ENCODE measurements at places on chromosomes 7 and 10. TPM values are rescaled to one million over a fixed set of nuclear protein-coding genes. Genes with fewer than 3 reads are reported as not detected.

CPVL gene
- 0.25 TPM for total RNA-seq

SVOPL gene
- not detected for total RNA-seq

SPDYE11 gene
- total RNA-seq: not detected

LEP gene
- total RNA-seq: not detected

ATG9B gene
- total RNA-seq: under 0.01 TPM

EGR2 gene
- total RNA-seq: not detected

GRCh38 chr10:86226781-86227201 is 139.8 kb downstream of the GRID1 start:
- no peak for DNase-seq

- peak; percentile 74 for DNase-seq
Measured at GRCh38 chr10:43965033-43965917, 316.6 kb upstream of the ZNF32 start.

GRCh38 chr10:74436523-74437170 is 285.6 kb downstream of the ADK start:
- DNase-seq: no peak

DNA sequence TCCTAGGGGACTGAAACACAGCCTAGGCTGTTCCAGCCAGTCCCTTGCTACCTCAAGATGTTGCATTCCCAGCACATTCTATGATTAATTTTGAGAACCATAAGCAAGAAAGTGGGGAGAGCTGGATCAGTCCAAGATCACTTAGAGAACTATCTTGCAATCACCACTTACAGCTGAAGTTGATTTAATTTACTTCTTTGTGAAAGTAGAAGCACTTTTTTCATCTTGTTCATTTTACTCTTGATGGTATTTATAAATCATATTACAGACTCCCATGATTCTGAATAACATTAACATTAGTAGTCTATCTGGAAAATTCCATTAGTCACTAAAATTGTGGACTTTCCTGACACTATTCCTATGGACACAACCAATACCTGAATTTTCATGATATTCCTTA is 118.5 kb downstream of the ETV1 start:
- no peak for DNase-seq

- no peak for DNase-seq
Measured at GRCh38 chr10:106661767-106662140, 502.8 kb downstream of the SORCS1 start.

- DNase-seq: no peak
Measured at GRCh38 chr7:898460-898854, 22.1 kb downstream of the GET4 start.

DNA sequence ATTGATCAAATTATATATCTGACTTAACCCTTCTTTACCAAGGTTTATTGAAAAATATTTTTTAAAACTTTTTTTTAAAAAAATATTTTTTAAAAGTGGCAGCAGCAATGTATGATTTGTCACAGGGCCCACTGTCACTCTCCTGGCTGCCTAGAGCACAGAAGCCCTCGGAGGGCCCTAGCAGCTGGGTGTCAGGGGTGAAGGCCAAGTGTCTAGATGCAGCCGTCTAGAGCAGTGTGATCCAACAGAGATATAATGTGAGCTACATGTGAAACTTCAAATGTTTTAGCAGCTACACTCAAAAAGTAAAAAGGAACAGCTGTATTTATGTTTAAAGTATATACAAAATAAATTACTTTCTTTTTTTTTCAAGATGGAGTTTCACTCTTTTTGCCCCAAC is 112.7 kb downstream of the ARHGAP22 start:
- no peak for DNase-seq

DNA sequence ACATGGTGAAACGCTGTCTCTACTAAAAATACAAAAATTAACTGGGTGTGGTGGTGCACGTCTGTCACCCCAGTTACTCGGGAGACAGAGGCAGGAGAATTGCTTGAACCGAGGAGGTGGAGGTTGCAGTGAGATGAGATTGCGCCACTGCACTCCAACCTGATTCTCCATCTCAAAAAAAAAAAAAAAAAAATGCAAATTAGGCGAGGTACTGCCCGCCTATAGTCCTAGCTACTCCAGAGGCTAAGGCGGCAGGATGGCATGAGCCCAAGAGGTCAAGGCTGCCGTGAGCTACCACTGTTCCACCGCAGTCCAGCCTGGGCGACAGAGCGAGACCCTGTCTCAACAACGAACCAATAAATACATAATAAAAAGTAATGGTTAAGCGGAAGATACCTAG is 1.1 kb upstream of the EIF4H start:
- DNase-seq: no peak

GRCh38 chr7:122289426-122289825 is 15.1 kb downstream of the FEZF1 start:
- no peak for DNase-seq

DNA sequence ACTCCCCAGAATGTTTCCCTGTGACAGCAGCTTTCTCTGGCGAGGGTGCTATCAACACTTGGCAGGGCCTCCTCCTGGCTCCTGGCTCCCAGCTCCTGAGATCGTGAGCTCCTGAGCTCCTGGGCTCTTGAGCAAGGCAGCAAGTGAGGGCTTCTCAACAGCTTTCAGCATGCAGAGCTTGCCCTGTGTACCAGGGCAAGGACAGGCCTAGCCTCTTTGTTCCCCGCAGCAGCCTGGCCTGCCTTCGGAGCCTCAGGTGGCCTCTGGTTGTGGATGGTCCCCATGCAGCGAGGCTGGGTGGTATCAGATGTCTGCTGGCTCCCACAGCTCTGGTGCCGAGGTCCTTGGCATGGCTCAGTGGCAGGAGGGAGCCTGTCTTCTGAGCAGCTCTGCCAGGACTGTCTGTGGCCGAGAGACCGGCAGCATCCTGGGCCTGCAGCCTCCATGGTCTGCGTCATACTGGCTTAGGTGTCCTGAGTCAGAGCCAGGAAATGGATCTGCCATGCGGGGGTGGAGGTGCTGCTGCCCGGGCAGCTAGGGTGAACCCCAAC is 44.2 kb downstream of the ZMIZ1 start:
- peak; percentile 70 for DNase-seq

DNA sequence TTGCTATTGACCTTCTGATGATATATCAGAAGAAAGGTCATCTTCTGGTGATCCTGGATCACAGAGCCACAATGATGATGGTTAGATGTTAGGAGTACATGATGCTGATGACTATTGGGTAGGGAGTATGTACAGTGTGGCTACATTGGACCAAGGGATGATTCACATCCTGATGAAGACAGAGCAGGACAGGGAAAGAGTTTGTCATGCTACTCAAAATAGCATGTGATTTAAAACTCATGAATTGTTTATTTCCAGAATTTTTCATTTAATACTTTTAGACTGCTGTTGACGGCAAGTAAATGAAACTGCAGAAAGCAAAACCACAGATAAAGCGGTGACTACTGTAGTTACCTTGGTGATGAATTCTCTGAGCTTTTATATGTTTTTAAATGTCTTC is 397.3 kb downstream of the PPP1R3A start:
- DNase-seq: no peak

DNA sequence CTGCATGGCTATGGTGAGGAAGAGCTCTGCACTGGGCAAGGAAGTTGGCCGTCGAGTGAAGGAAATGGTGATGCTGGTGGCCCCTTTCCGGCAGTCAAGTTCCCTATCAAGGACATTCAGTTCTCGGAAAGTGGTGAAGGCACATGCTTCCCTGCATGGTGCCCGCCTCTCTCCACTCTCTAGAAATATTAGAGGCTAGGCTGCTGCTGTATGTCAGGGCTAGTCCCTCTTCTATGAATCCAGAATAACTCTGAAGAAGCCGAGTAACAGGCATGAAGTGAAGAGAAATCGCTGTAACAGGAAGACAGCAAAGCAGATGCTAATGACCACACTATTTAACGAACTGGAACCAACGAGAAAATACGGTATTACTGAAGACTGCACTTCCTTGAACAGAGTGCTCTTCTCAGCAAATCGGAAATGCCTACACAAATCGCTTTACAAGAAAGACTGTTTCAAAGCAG is 5.4 kb downstream of the IDI1 start:
- no peak for DNase-seq

GRCh38 chr10:22315455-22316285 is 518 bp upstream of the COMMD3 start:
- DNase-seq: no peak

- no peak for DNase-seq
Measured at GRCh38 chr7:6709808-6710207, 3.1 kb upstream of the ZNF12 start.

DNA sequence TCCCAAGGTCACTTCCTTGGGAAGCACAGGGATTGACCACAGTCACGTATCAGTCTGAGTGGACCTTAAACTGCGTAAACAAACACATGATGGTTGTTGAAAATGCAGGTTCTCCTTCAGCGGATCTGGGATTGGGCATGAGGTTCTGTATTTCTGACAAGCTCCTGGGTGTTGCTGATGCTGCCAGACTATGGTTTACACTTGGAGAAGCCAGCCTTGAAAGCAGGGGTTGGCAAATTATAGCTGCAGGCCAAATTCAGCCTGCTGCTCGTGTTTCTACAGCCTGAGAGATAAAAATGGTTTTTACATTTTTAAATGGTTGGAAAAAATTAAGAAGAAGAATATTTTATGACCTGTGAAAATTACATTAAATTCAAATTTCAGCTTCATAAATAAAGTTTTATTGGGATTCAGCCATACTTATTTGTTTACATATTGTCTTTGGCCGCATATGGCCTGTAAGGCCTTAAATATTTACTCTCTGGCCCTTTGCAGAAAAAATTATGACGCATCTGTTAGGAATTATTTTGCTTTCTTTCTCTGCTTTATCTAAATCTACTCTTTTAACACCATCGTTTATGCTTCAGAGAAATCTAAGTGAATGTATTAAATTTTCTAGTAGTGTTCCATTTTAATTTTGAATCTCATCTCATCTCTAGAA is 109.6 kb downstream of the SH2D4B start:
- no peak for DNase-seq

GRCh38 chr10:54081950-54082349 is 719.1 kb downstream of the PCDH15 start:
- no peak for DNase-seq

DNA sequence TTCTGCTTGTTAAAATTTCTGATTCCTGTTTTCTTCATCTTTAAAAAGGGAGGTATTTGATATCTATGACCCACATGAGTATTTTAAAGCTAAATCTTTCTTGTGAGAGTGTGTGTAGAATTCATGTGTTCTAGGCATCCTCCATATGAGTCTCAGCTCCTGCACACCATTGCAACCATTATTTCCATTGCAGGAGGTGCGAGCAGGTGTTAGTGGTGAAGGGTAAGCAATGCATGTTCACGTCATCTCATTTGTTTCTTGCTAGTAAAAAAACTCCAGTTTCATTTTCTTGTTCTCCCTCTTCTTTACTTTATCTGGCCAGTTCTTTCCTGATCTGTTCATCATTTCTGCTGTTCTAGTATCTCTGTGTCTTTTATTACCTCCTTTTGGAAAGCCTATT is 100.5 kb downstream of the ADRA2A start:
- no peak for DNase-seq

DNA sequence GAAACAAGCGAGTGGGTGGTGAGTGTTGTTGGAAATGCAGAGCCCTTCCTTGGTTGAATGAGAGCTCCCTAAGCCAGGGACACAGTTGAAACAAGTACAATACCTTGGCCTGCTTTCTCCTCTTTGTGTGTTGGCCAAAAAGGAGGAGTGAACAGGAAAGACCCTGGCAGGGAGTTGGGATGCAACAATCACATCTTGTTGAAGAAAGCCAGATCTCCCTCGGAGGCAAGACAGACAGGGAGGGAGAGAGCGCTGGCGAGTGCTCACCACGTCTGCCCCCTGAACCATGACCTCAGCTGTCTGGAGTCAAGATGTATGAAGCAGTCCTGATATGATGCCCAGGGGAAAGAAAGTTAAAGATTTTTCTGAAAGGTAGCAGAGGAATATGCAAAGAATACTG is 66.8 kb downstream of the ADAM12 start:
- DNase-seq: no peak

GRCh38 chr10:4242561-4243035 is 457.6 kb upstream of the KLF6 start:
- peak; percentile 98 for DNase-seq

GRCh38 chr7:82481499-82482097 is 38.0 kb upstream of the CACNA2D1 start:
- DNase-seq: peak; percentile 38

- no peak for DNase-seq
Measured at GRCh38 chr7:135706038-135706742, 21.8 kb downstream of the SLC13A4 start.

DNA sequence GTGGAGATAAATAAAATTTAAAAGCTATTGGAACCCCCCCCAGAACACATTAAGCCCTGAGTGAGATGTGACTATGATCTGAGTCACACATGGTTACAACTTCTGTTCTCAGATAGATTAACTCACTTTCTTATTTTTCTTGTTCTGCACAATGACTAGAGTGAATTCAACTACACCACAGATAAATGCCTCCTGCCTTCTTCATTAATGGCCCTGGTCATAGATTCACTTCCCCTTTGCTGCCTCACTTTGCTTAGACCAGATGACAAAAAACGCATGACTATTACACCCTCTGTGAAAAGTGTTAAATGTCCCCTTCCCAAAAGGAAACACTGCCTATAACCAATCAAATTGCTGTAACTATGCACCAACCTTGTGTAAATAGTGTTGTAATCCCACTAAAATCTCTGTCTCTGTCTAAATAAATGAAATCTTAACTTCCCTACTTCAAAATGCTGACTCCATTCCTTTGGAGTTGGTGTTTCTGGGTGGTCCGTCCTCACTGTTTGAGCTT is 49.4 kb downstream of the AKR1D1 start:
- no peak for DNase-seq

GRCh38 chr7:35250941-35251340 is 3.0 kb downstream of the TBX20 start:
- DNase-seq: no peak

DNA sequence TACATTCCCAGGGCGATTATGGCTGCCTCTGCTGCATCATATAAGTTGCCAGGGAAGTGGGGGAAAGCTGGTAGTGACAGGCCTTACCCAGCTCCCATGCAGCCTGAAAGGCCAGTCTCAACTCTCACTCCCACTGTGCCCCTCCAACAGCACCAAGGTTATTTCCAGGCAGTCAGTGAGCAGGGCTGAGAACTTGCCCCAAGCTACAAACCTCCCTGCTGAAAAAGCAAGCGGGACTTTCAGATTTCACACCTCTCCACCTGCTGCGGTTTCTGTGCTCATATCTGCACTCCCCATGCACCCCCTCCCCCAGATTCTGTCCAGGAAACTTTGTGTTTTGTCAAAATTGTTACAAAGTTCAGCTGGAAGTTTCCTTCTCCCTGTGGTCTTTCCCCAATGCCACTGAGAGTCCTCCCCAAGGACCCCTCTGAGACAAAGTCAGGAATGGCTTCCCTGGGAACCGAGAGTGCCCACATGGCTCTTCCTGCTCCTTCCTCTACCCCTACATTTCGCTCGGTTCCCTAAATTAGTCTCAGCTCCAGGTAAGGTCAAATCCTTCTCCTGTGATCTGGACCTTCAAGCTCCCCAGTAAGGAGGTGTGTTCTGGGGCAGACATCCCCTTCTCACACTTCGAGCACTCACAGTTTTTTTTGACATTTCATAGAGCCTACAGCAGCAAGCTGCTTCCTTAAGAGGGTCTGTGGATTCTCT is 25.3 kb upstream of the WNT2 start:
- no peak for DNase-seq

DNA sequence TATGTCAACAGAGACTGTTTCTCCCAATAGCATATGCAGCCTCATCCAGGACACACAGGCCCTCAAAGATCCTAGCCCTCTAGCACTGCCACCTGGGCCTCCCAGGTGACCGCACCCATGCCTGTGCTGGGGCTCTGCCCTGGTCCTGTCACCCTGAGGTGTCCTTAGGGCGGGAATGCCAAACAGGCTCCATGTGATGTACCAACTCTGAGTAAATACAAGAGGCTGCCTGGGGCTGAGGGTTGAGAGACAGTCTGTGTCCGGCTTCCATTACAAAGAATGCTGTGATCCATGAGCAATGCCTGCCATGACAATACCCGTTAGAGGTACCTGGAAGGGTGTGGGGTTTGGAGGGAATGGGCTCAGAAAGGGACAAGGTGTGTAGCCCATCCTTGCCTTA is 83.0 kb upstream of the KAT6B start:
- no peak for DNase-seq

All from dermis microvascular lymphatic vessel endothelial cell (primary cell).